ENCODE measurements at places on chromosomes 7 and 10.

- no peak for DNase-seq
Observed at GRCh38 chr7:10708447-10708846, 265.2 kb upstream of the PHF14 start.

GRCh38 chr10:31930023-31930751 is 1.6 kb upstream of the ARHGAP12 start:
- DNase-seq: no peak

- DNase-seq: no peak
Observed at GRCh38 chr10:29857843-29858701, 201.3 kb downstream of the JCAD start.

DNA sequence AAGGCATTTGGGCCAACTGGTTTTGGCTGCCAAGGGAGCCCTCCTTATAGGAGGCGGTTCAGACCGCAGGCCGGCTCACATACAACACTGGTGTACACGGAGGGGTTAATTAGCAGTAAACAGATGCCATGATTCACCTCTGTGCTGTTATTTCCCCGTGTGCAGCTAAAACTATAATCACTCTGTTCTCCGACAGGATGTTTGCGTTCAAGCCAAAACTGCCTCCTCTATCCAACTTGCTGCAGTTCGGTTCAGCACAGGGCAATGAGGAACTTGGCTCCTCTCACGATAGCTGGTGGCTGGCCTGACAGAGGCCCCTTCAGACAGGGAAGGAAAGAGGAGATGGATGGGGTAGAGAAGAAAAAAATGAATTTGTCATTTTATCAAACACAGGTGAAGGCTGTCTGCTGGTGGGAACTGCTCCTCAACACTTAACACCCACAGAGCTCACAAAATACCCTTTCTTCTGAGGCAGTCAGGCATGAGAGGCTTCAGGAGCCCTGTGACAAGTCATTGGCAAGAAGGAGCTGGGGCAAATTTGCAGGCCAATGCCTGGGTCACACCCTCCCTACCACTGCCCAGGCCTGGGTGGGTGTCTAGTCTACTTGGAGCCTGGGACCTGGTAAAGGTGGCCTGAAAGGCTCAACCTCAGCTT is 24.0 kb downstream of the KCNMA1 start:
- no peak for DNase-seq

GRCh38 chr10:30324448-30325110 is 24.5 kb downstream of the MTPAP start:
- no peak for DNase-seq
